ENCODE measurements at places on chromosomes 16 and 17.

GRCh38 chr16:82160226-82160625 is 9.8 kb downstream of the MPHOSPH6 start:
- no peak for DNase-seq

GRCh38 chr16:58507195-58507962 is 7.4 kb downstream of the NDRG4 start:
- peak; percentile 59 for DNase-seq

DNA sequence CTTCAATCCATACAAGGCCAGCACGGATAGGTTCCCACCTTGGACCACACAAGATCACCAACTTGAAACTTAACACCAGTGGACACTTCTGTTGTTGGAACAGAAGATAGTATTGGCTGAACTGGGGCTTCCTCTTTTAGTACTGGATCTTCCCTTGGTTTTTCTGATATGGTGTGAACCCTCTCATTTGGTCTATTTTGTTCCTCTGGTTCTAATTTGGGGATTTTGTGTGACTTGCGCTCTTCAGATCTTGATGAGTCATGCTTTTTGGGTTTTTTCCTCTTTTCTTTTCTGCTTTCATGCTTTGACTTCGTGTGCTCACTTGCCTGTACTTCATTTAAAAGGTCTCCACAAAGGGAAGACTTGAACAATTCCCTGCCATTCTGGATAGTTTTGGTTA is 39.0 kb downstream of the SOST start:
- DNase-seq: peak; percentile 52

GRCh38 chr16:50797456-50797855 is 55.6 kb downstream of the CYLD start:
- no peak for DNase-seq

DNA sequence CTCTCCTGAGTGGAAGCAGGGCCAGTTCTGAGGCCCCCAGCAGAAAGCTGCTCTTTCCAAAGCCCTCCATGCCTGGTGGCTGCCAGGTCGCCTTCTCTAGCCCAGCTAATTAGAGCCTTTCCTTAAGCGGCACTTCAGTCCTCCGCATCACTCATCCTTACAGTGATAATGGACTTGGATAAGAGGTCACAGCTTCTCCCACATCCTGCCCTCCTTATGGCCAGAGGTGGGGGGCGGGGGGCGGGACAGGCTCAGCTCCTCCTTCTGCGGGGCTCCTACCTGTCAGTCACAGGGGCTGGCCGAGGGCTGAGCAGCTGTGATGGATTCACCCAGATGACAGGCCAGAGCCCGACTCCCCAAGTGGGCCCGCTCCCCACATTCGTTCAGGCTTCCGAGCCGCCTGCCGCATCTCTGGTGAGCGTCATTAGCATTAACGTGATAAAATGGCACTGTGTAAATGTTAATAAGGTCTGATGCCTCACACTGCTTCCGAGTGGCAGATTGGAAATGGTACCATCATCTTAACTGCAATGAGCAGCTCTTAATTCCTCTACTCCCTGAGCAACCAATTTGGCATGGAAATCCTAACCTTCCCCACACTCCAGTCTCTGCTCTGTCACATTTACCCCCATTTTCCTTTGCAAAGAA is 41.3 kb downstream of the GRIN2C start:
- DNase-seq: no peak

- DNase-seq: no peak
Observed at GRCh38 chr17:49708515-49709183, 885 bp upstream of the SLC35B1 start.

- peak; percentile 86 for DNase-seq
Observed at GRCh38 chr17:31008374-31009041, 37.7 kb downstream of the RNF135 start.

GRCh38 chr17:78343543-78344201 is 16.2 kb downstream of the SOCS3 start:
- DNase-seq: peak; percentile 59

DNA sequence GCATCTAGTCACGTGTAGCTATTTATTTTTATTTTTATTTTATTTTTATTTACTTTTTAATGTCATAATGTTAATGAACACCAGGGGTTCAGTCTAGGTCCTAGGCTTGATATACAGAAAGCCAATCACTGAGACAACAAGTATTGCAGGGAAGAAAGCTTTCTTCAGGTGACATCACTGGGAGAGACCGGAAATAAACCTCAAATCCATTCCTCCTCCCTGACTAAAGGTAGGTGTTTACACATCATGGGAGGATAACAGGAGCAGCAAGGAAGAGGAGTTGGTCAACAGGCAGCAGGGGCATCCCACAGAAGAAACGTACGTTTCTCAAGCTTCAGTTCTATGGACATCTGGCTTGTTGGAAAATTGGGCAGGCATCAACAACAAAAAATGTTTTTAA is 9.5 kb upstream of the HEATR3 start:
- DNase-seq: no peak
